ENCODE measurements at places on chromosomes 11 and 22.
A peak's percentile ranks its signal among the peaks of the same experiment; 100 is the strongest.

- DNase-seq = no peak
These were observed 2.9 kb upstream of the RAB38 start for GRCh38 chr11:88178191-88178590.

GRCh38 chr22:30227438-30228228 lies 18.9 kb downstream of the LIF start:
- no peak for DNase-seq

GRCh38 chr11:119704849-119705248 lies 24.2 kb downstream of the NECTIN1 start:
- no peak for DNase-seq

DNA sequence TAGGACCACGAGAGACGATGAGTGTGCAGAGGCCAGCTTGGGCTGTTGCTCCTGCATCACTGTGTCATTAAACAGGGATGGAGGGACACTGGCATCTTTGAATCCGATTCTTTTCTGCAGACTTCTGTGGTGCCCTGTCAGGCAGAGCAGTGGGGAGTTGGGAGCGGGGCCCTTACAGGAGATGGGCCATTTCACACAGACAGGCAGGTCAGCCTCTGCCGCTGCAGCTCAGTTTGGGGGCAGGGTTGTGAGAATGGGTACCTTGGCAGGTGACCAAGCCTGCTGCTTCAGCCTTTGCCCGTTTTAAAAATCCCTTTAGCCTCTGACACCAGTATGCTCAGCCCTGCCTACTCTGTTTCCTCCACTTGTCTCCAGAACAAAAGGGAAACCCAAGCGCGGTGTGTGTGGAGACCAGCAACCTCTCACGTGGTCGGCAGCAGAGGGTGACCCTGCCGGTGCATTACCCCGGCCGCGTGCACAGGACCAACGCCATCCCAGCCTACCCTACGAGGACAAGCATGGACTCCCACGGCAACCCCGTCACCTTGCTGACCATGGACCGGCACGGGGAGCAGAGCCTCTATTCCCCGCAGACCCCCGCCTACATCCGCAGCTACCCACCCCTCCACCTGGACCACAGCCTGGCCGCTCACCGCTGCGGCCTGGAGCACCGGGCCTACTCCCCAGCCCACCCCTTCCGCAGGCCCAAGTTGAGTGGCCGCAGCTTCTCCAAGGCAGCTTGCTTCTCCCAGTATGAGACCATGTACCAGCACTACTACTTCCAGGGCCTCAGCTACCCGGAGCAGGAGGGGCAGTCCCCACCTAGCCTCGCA lies 12.6 kb downstream of the C22orf31 start:
- DNase-seq = no peak

GRCh38 chr11:13577881-13578280 lies 82.1 kb upstream of the PTH start:
- DNase-seq = no peak

- DNase-seq = no peak
These were observed 110.2 kb upstream of the MTNR1B start for GRCh38 chr11:92859156-92859690.

DNA sequence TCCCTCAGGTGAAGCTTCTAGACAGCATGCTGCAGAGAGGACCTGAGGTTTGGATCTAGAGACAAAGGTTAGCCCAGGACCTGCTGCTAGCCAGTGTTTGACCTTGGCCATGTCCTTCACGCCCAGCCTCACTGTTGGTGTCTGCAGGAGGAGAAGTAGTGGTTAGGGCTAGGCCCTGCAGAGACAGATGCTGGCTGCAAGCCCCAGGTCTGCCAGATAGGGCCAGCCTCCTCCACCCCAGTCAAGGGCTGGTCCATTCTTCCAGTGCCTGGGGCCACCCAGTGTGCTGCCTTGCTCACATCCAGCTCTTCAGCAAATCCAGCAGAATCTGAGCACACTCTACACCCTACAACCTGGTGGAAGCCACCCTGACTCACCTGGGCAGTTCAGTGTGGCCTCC lies 21.5 kb upstream of the MIEF1 start:
- DNase-seq = no peak

- no peak for DNase-seq
These were observed 1.7 kb upstream of the XBP1 start for GRCh38 chr22:28801845-28802594.

DNA sequence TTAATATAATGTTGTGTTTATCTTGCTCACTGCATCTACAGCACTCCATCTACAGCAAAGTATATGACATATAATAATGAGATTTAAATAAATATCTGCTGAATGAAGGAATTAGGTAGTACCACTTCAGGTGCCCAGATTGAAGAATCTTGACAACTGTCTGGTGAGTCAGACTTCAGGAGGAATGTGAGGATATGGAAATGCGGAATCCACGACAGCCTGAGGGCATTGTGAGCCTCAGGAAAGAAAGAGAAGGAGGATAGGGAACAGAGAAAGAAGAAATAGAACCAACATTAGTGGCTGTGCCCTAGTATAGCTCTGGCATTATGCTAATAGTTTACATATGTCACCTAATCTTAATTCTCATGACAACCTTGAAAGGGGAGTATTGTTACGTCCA lies 304.4 kb downstream of the AASDHPPT start:
- DNase-seq = no peak

GRCh38 chr22:33219648-33220384 lies 161.6 kb upstream of the SYN3 start:
- DNase-seq = no peak

GRCh38 chr11:69808667-69809086 lies 10.5 kb downstream of the FGF3 start:
- no peak for DNase-seq

DNA sequence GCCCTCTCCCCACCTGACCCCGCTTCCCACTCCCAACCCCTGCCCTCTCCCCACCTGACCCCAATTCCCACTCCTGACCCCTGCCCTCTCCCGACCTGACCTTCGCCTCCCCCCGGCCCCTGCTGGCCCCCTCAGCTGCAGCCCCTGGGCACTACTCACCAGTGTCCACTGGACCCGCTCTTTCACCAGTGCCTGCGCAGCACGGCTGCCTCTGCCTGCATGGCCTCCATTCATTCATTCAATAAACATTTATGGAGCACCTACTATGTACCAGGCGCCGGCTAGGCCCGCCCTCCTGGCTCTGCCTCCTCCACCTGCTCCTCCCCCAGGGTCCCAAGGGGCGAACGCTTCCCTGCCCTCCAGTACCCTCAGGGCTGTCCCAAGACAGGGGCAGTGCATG lies 42.6 kb downstream of the ELFN2 start:
- no peak for DNase-seq

DNA sequence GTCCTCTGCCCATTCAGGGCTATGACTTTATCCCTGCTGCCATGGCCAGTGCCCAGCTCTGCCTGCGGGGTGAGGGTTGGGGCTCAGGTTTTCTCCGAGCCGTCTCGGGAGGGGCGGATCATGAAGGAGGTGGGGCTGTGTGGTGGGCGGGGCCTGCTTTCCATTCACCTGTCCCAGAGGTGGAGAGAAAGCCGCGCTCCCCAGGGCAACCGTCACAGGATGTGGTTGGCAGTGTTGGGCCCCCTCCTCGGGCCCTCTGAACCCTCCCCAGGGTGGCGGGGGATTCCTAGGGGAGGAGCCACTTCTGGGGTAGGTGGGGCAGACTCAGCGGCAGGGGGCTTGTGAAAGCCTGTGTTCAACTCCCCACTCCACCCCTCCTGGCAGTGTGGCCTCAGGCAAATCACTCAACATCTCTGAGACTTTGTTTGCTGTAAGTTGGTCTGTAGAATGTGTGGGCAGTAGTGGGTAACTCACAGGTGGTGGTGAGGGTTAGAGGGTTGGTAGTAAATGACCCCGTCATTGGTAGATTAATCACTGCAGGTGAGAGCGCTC lies 50.3 kb downstream of the CD6 start:
- peak; percentile 72 for DNase-seq

DNA sequence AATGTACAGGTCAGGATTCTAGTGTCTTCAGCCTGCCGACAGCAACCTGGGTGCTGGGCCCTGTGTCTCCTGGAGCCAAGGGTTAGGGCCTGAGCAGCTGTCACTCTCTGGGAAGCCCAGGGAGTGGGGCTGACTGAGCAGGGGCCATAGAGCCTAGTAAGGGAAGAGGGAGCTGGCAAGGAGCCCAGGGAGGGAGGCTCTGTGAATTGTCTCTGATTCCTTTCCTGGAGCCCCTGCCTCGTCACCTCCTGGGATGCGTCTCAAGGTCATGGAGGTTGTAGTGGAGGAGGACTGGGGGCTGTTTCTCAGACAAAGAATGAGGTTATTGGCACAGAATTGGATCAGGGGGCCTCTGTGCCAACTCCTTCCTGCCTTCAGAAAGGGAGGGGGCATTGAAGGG lies 11.8 kb downstream of the SOX10 start:
- DNase-seq = no peak

GRCh38 chr22:36417281-36417686 lies 29.5 kb upstream of the MYH9 start:
- DNase-seq = no peak

- no peak for DNase-seq
These were observed 93.8 kb upstream of the ARHGAP42 start for GRCh38 chr11:100593291-100593690.
